ENCODE measurements at places on chromosomes 3 and 15.

GRCh38 chr3:172135820-172136219, 96.4 kb downstream of the FNDC3B start:
- no peak for DNase-seq

DNA sequence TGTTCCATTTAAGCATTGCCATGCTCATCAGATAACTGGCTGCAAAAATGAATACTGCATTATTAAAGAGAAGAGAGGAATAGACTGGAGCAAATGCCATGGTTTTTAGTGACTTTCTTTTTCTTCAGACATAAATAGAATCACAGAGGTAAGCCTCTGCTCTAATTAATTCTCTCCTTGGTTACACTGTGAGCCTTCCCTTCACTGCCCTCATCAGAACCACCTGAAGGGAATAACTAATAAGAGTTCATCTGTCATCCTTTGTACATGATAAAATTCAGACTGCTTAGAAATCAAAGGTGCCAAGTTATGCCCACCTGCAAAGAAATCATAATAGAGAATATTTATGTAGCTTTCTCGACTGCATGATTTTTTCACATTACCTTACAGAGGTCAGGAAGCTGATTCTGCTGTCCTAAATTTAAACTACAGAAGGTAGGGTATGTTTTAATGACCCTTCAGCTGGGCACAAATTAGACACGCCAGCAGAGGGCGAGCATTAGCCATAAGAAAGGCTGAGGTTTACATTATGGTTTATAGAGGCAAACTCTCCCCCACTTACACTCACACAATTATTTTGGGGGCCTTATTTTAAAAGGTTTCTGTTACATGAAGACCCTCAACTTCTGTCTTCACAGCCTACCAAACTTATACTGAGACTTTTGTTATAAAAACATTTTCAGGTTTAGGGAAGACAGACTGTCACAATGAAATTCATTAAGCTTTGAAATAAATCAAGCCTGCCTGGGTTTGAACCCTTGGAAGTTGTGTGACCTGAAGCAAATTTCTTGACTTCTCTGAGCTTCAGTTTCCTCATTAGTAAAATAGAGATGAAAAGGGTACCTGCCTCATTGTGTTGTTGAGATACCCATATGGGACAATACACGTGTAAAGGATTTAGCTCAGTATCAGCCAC, 15.3 kb upstream of the UNC13C start:
- DNase-seq, result no peak

GRCh38 chr15:38680775-38681174, 116.2 kb upstream of the RASGRP1 start:
- DNase-seq, result no peak

DNA sequence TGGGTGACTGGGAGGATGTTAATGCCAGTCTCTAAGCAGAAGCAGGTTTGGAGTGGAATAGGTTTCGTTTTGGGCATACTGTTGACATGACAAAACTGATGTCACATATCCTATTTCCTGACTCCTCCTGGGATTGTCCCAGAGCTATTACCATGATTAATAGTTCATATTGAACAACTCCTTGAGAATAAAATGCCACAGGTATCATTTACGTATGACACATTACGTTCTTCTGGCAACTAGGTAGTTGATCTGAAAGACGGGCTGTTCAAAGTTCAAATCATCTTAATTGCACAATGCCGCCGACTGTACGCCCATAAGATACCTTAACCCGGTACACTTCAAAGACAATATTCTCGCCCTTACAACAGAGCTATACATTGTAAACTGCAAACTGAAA, 1.4 kb upstream of the RAB5A start:
- no peak for DNase-seq

DNA sequence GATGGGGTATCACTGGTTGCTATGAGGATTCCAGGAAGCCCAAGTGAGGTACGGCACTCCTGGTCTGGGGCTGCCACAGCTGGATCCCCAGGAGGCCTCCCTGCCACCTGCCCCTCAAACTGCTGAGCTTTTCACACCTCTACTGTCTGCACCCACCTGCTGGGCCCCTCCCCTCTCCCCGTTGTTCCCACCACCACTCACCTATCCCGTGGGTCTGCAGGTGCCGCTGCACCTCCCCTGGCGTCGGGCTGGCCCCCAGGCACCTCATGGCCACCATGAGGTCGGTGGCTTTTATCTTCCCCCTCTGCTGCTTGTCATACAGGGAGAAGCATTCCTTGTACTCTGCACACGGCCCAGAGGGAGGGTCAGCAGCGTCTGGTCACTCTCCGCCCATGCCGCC, 5.8 kb downstream of the CALML4 start:
- DNase-seq, result no peak

DNA sequence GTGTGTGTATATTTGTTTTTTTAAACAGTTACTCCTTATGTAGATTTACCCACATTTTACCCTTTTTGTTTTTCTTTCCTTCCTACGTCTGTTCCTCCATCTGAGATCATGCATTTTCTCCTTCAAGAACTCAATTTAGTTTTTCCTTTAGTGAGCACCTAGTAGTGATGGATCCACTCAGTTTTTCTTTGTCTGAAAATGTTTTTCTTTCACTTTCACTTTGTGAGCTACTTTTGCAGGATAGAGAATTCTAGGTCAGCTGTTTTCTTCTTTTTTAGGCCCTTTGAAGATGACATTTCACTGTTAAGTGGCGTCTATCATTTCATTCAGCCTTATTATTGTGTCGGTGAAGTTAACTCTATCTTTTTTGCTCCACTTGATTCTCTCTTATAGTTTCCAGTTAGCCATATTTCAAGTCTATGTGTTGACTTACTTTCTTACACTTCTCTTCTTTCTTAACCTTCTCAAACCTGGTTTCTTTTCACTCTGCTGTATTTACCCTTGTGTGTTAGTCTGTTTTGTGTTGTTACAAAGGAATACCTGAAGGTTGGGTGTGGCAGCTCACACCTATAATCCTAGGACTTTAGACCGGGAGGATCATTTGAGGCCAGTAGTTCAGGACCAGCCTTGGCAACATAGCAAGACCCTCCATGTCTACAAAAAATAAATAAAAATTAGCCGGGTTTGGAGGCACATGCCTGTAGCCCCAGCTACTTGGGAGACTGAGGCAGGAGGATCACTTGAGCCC, 55.8 kb downstream of the PRKCI start:
- no peak for DNase-seq

DNA sequence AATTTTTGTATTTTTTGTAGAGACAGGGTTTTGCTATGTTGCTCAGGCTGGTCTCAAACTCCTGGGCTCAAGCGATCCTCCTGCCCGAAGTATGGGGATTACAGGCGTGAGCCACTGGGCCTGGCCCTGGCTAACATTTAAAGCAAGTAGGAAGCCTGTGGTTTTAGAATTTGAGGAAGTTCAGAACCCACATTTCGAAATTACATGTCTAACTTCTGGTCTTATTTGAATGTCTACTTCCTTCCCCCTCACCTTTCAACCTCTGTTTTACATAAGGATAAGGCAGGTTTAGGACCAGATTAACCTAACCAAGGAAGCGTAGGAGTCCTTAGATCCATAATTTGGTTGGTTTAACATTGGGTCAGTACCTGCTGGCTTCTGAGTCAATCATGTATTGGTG, 120.5 kb upstream of the PROK2 start:
- DNase-seq, result no peak

DNA sequence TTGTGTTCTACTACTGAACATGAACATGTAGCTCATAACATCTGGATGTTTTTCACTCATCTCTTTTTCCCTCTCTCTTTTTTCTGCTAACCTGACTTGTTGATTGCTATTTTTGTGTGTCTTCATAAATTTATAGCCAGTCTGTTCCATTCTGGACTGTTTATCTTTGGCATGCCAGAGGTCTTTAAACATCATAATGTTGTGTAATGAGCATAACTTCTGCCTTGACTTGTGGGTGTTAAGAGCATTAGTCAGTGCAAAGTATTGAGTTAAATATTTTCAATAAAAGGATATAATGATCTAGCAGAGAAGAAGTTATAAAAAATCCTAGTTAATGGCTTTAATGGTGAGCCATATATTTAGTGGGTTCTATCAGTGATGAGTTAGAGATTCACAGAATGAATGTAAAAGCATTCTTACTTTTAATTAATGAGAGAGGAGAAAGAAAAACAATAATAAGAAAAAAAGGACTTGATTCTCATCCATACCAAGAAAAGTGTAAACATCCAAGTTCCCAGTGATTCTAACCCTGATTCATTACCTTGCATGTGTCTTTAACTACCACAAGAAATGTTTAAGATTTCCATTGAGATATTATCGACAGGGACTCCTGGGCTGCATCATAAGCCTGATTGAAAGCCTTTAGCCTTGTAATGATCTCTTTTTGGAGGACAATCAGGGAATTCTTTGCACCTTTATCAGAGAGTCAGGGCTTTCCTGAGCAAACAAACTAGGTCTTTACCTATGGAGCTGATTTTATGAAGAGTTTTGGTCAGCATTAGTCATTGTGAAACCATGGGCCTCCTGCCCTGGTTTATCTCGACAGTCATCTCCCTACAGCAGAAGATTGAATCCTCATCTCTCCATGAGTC, 22.9 kb downstream of the MITF start:
- no peak for DNase-seq
